Frontal cortex (tissue), 4 donors: ENCODE measurements at places on chromosomes 5 and 9.

DNA sequence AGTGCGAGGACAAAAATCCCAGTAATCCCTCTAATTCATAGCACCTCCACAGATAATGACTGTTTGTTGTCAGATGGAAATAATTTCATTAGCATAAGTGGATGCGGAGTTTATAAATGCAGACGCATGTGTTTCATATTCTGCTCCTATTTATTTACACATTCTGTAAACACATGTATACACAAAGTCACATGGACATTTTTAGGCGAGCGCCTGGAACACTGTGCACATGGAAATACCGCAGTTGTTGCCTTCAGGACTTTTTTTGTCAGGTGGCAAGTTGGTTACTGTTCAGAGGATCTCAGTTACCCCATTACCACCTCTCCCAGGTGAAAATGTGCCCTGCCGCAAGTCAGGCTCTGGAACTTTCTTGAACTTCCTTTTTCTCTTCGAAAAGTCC, 40.3 kb upstream of the FBP1 start:
- no peak for DNase-seq

- DNase-seq, result peak; percentile 6
Observed at GRCh38 chr5:87899721-87900131, 368.9 kb downstream of the TMEM161B start.

- DNase-seq, result no peak
Observed at GRCh38 chr5:134227259-134227658, 1.4 kb upstream of the PPP2CA start.

- no peak for DNase-seq
Observed at GRCh38 chr5:177496727-177497291, 595 bp downstream of the PDLIM7 start.

DNA sequence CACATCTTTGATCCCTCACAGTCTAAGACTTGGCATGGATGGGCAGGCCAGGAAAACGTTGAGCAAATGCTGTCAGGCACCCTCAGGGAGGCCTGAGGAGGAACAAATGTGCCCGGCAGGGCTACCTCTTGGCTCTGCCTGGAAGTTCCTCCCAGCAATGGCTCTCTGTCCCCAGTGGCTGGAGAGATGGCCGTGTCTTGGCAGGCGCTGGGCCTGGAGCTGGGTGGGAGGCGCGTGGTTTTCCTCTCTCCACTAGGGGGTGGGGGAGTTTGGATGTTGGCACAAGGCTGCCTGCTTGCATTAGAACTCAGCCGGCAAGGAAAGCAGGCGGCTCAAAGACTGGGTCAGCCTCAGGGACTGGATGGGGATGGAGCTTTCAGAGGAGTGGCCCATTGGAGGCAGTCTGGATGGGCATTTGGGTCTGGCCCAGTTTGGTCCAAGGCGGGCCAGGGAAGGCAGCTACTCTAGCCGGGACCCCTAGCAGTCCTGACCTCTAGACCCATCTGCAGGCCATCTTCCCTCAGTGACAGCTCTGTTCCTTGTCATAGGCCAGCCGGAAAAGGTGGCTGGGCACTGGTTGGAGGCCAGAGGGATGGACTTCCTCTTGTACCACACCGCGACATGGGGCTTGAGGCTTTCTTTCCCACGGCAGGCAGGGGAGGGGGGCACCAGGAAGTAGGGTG, 68.2 kb upstream of the STC2 start:
- DNase-seq, result no peak

DNA sequence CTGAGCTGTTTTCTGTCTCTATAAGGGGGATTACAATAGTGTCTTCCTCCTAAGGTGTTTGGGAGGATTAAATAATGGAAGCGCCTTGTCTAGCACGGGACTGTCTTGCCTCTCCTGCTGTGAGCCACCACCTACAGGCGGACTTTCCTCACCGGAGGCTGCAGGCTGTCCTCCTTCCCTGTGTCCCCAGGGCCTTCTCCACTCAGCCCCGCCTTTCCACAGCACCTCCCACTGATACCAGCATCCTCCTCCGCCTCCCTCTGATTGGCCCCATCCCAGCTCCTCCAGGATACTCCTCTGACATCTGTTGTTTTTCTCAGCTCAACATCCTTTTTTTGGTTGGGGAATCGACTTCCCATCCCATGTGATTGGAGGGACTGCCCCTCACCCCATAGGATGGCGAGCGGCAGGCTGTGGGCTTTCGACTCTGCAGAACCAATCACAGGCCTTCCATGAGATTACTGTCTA, 851 bp upstream of the ZDHHC12 start:
- DNase-seq, result peak; percentile 48

GRCh38 chr5:141180313-141180712, 1.9 kb upstream of the PCDHB16 start:
- no peak for DNase-seq

- DNase-seq, result no peak
Observed at GRCh38 chr9:135070964-135071735, 16.3 kb upstream of the OLFM1 start.

GRCh38 chr9:26191711-26192110, 513.5 kb upstream of the TUSC1 start:
- no peak for DNase-seq

DNA sequence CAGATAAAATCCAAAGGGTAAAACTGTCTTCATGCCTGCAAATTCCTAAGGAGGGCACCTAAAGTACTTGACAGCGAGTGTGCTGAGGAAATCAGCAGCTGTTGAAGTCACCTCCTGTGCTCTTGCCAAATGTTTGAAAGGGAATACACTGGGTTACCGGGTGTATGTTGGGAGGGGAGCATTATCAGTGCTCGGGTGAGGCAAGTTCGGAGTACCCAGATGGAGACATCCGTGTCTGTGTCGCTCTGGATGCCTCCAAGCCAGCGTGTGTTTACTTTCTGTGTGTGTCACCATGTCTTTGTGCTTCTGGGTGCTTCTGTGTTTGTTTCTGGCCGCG, 727 bp upstream of the ADRB2 start:
- DNase-seq, result no peak

DNA sequence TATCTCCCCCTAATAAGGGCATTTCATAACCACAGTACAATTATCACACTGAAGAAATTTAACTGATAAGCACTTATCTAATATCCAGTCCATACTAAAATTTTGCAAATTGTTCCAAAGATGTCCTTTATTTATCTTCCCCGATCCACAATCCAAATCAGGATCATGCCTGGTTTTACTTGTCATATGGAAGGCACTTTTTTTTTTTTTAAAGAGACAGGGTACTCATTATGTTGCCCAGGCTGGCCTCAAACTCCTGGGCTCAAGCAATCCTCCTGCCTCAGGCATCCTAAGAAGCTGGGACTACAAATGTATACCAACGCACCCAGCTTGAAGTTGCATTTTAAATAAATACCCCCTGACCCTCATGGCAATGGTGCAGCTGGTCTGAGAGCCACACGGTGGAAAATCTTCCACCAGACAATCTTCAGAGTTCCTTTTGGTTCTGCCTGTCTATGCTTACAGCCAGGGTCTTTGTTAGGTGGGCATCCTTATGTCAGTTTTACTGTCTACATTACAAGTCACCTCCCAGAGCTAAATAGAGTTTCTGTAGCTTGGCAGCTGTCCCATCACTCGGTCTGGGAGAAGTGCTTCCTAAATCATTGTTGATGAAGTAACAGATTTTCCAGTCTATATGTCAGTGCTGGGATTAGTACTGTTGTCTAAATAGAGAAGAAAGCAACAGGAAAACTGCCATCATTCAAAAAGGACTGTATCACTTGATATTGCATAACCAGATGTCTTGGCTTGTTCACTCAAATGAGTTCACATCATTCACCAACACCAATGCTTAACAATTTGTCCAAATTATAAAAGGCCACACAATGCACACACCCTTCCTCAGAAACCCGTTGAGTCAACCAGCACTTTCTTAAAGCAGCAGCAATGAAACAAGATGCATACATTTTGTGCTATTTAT, 26.4 kb downstream of the PTPN3 start:
- no peak for DNase-seq

- no peak for DNase-seq
Observed at GRCh38 chr5:75550597-75550996, 38.9 kb downstream of the POLK start.

DNA sequence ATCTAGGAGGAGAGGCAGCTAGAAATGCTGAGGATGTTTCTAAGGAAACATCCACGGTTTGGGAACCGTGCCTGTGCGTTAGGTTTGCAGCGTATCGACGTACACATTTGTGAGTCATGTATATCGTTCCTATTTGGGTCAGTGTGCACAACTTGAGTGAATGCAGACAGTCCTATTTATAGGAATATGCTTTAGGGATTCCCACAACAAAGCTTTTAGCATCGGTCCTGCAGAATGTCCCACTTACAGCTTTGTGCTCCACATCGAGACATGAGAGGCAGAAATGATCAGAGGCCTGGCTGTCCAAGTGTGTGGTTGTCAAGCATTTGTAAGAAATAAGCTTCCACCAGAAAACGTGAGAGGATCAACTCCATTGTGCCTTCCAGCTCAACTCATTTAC, 1282.7 kb upstream of the WWC1 start:
- DNase-seq, result peak; percentile 6

GRCh38 chr5:56306433-56307150, 73.5 kb upstream of the ANKRD55 start:
- no peak for DNase-seq

DNA sequence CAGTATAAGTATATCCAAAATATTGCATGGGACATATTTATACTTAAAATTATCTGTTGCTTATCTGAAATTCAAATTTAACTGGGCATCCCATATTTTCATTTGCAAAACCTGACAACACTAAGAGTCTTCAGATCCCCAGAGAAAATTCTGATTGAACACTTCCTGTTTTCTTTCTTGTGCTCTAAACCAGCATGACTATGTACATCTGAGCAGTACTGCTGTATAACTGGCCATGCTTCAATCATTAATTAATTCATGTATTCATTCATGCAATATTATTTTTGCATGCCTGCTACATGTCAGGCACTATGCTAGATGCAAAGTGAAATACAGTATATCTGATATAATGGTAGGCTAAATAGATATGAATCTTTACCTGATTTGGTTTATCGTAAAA, 461.2 kb downstream of the TLR4 start:
- DNase-seq, result no peak

GRCh38 chr5:52746539-52746938, 41.2 kb upstream of the ITGA1 start:
- no peak for DNase-seq

DNA sequence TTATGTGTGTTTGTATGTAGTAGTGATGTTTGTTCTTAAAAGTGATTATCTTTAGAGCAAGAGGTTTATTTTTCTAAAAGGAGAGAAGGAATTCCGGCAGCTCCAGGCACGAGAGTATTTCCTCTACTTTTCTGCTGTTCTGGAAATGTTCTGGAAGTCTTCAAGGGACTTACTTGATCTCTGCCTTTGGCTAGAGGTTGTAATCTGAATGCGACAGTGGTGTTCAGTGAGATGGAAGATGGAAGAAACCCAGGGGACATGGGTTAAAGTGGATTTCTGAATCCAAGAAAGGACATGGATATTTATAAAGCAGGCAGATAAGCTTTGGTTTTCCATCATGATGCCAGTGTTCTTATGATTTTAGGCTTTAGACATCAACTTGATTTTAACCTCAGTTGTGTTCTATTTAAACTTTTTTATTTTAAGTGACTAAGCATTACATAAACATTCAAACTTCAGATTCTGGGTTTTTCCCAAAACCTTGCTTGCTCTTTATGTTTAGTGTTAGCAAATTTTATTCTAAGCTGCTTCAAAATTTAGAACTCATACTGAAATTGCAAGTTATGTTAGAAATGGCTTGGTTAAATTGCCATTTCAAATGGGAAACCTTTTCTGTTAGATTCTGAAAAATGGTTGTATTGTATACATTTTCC, 3.6 kb downstream of the GPR21 start:
- no peak for DNase-seq

DNA sequence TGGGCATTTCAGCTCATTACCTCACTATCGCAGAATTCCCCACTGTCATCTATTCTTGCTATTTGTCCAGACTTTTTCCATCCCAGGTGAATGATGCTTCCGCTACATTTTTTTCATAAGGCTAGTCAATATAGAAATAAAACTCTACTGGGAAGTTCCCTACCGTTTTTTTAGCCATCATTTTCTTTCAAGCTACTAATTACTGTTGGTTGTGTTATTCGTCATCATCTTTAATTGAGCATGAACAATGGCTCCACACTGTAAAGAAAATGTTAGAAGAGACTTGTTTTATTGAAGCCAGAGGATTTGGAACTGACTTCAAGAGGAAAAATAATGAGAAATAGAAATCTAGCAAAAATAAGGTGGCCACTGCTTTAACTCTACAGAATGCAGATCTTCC, 265.0 kb downstream of the ZNF608 start:
- DNase-seq, result no peak

GRCh38 chr5:52065182-52065581, 681.9 kb downstream of the ISL1 start:
- no peak for DNase-seq

DNA sequence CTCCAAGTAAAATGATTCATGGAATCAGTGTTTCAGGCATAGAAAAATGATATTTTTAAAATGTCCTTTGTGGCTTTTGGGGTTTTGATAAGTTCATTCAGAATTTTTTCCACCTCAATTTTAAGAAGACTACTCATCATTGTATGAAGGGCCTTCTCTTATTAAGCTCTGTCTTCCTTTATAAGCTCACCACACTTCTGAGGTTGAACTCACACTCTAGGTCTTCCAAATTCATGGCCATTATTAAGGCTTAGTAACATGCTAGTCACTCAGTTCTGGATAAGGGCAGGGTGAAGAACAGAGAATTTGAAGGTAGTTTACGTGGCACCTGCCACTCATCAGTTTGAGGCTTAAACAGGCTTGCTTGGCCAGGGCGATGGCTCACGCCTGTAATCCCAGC, 4.2 kb downstream of the MELK start:
- no peak for DNase-seq

- no peak for DNase-seq
Observed at GRCh38 chr9:97970165-97970564, 13.0 kb upstream of the ANP32B start.
